ENCODE measurements at places on chromosomes 4 and X.

- DNase-seq: no peak
Observed at GRCh38 chr4:150799207-150799606, 215.9 kb downstream of the LRBA start.

DNA sequence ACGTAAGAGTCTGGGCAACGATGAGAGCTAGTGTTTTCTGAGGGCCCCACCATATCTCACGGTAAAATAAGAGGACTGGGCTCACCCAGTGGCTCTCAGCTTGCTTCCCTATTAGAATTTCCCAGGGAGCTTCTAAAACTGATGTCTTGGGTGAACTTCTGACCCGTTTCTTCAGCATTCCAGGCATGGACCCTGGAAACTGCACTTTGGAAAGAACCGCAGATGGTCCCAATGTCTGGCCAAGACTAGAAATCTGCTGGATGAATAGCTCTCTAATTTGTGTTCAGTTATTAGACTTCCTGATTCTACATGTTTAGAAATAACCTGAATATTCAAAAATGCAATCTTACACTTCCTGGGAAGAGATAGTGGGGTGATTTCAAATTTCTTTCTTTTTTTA is 127.8 kb downstream of the ANOS1 start:
- DNase-seq: no peak

GRCh38 chr4:94757192-94758140 is at the start of gene BMPR1B:
Gene BMPR1B, plus strand, starts transcription at chr4:94757955. Its CDS starts 346,470 bp downstream, at chr4:95104425.
- DNase-seq: peak; percentile 13

GRCh38 chr4:83128240-83128929 is 13.9 kb upstream of the PLAC8 start:
- DNase-seq: no peak

GRCh38 chrX:139739138-139739537 is 31.2 kb upstream of the MCF2 start:
- DNase-seq: no peak

GRCh38 chr4:76055016-76055415 is 19.1 kb upstream of the CXCL11 start:
- DNase-seq: no peak

- DNase-seq: no peak
Observed at GRCh38 chr4:118993333-118993732, 104.7 kb downstream of the SYNPO2 start.

DNA sequence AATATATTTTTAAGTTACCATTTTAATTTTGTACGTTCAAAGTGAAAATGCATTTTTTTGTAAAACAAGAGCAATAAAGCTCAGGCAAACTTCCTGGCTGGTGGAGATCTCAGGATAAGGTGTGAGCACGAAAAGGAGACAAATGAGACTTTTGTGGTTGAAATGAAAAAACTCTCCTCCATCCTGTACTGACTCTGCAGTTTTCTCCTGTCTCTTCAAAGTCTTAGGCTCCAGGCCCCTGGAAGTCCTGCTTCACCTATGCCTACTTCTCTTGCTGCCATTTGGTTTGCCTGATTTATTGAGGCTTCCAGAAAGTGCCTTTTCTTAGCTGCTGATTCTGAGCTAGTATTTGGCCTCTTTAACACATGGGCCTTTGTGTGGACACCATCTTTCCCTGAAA is 77.7 kb downstream of the MAML3 start:
- DNase-seq: no peak

DNA sequence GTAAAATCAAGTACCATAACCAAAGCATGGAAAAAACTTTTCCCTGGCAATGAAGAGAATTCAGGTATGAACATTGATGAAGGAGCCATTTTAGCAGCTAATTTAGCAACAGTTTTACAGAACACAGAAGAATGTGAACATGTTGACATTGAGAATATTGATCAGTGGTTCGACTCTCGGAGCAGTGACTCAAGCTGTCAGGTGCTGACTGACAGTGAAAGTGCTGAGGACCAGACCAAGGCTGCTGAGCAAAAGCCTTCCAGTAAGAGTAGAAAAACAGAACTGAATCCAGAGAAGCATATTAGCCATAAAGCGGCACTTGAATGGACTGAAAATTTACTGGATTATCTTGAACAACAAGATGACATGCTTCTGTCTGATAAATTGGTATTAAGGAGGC is 2.8 kb downstream of the TIGD2 start:
- DNase-seq: no peak

GRCh38 chr4:19557161-19557560 is 694.5 kb upstream of the SLIT2 start:
- DNase-seq: no peak

- no peak for DNase-seq
Observed at GRCh38 chrX:9316096-9316495, 148.8 kb upstream of the TBL1X start.

DNA sequence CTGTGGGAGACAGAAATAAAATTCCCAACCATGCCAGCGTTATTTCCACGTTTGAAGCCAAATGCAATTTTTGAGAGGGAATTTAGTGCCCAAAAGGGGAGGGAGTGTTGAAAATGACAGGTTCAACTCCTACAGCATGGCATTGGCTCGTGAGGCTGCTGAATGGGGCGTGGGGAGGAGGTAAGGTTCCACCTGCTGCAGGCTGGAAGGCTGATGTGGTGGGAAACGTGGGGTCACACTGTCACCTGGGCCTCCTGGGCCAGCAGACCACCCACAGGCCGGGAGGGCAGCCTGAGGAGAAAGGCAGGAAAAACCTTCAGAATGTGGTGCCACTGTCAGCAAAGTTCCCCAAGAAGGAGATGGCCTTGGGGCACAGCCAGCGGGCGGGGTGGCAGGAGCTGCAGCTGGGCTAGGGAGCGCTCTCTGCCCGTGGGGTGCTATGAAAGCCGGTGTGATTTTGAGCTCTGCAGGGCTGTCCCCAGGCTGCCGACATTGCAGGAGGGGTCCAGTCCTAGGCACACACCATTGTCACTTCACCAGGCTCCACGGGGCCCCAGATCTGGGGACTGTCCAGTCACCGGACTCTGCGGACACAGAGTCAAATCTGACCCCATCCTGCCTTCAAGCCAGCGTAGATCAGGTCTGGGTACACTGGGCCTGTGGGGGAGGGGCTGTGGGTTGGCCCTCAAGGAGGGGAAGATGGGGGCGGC is 19.6 kb downstream of the MSANTD1 start:
- DNase-seq: no peak

DNA sequence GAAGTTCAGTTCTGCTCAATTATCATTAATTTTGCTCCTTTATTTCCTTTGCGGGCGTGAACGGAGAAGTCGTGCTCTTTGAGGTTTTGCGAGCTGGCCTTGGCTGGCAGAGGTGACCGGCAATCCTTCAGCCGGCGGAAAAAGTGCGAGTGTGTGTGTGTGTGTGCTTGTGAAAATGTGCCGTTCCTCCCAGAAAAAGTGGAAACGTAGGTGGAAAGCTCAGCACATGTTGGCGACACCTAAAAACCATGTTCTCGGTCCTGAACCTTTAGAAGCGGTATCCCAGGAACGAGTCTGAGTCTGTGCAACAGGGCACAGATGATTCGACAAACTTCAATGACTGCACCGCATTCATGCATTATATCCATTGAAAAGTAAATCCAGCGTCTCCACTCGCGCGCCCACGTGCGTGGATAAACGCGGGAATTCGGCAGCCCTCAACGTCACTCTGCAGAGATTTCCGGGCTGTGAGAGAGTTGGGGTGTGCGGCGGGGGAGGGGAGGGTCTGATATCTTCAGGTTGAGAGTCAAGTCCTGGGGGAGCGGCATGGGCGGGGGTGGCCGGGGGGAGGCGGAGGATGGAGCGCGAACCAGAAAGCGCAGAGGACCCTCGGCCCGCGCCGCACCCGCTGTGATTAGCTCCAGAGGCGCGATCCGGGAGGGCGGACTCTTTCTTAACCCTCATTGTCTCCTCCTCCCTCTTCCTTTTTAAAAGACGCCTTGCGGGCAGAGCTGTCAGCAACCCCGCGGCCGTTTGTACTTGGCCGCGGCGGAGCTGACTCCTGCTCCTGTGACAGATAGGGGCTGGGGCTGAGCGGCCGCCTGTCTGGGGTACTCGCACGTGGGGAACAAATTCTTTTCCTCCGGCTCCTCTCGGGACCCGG is at the start of gene SHISA3:
TSS of gene SHISA3 (plus strand) at position 737 of the 883 bp plus-strand sequence. CDS start 569 bp downstream, outside the sequence.
- DNase-seq: no peak

GRCh38 chr4:54626113-54626512 is 31.6 kb upstream of the KIT start:
- DNase-seq: no peak

DNA sequence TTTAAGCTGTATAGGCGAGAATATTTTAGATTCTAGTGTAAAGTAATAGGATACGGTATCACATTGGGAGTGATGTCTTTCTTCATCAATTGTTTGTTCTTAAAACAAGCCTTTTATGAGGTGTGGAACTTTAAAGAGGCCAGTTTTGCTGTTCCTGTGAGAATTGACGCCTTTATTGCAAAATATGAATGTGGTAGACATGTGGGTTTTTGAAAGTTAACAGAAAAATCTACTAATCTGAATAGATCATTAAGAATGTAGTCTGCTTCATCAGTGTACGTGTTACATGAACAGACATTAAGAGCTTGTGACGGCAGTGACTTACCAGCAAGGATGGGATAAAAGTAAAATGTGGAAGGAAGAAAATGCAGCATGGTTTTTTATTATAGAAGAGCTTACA is 63.8 kb downstream of the STOX2 start:
- no peak for DNase-seq
